CD4-positive, CD25-positive, alpha-beta regulatory T cell (primary cell): ENCODE measurements at places on chromosomes 2 and 18.

DNA sequence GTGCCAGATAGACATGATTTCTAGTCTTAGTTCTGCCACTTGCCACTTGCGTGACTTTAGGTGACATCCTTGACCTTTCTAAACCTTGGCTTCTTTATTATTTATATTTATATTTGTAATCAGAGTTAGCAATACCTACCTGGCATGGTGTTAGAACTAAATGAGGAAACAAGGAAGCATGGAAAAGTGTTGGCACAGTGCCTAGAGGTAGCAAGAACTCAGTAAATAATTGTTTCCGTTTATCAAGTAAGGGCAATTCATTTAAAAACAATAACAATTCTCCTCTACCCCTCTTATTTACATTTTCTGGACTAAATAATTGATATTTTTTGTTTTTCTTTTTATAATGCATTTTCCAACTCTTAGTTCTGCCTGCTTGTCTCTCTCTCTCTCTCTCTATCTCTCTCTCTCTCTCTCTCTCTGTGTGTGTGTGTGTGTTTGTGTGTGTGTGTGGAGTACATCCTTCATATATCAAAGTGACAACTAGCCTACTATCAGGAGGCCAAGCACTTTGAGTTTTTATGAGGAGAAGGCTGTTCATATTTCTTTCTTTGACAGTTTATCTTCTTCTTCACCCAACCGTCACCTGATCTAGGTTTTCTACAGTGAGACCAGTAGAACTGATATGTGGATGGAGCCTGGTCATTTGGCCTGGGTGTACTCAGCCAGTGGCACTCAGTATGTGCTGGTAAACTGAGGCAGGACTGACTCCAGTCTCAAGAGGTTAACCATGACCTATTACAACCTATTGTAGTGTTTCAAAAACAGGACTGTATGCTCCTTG lies 134.5 kb downstream of the LRRTM1 start:
- no peak for DNase-seq
- no peaks in the 10 kb centered on the region for H3K4me1 ChIP-seq
- H3K4me3 ChIP-seq, result no peak overlapping the region
- no peak overlapping the region for H3K27ac ChIP-seq
- no peaks in the 10 kb centered on the region for H3K27me3 ChIP-seq

GRCh38 chr2:190065839-190066238 lies 3.3 kb upstream of the MSTN start:
- peaks cover 2% of the 10 kb centered on the region for H3K27me3 ChIP-seq
- no peak overlapping the region for H3K27ac ChIP-seq
- no peaks in the 10 kb centered on the region for H3K36me3 ChIP-seq
- H3K4me1 ChIP-seq, result no peaks in the 10 kb centered on the region
- DNase-seq, result no peak

DNA sequence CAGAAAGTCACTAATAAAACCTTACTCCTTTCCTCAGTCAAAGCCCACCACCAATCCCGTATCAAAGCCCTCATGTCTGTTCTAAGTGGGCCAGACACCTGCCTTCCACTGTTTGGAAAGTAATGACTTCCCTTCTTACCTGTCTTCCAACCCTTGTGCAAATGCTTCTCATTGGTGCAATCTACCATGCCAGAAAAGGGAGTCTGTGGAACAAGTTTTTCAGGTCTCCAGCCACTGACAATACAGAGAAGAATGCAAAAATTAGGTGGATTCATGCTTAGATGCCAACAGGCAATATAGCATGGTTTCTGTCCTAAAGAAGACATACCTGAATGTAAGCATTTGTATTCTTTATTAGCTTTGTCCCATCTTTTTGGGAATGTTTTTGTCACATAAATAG lies 1140.6 kb upstream of the LRRTM1 start:
- H3K27me3 ChIP-seq, result no peaks in the 10 kb centered on the region
- H3K4me1 ChIP-seq, result no peaks in the 10 kb centered on the region
- H3K36me3 ChIP-seq, result no peaks in the 10 kb centered on the region
- no peak overlapping the region for H3K4me3 ChIP-seq
- H3K27ac ChIP-seq, result no peak overlapping the region

- peaks cover 23% of the 10 kb centered on the region for H3K36me3 ChIP-seq
- DNase-seq, result no peak
- H3K27me3 ChIP-seq, result no peaks in the 10 kb centered on the region
- peaks cover 28% of the 10 kb centered on the region for H3K4me1 ChIP-seq
- H3K4me3 ChIP-seq, result no peak overlapping the region
- H3K27ac ChIP-seq, result no peak overlapping the region
Observed at GRCh38 chr2:178485356-178485755, 5.1 kb downstream of the PLEKHA3 start.

GRCh38 chr2:3193443-3194330 lies 183.9 kb downstream of the EIPR1 start:
- no peaks in the 10 kb centered on the region for H3K4me1 ChIP-seq
- H3K36me3 ChIP-seq, result peaks cover 50% of the 10 kb centered on the region
- DNase-seq, result no peak
- no peaks in the 10 kb centered on the region for H3K27me3 ChIP-seq

DNA sequence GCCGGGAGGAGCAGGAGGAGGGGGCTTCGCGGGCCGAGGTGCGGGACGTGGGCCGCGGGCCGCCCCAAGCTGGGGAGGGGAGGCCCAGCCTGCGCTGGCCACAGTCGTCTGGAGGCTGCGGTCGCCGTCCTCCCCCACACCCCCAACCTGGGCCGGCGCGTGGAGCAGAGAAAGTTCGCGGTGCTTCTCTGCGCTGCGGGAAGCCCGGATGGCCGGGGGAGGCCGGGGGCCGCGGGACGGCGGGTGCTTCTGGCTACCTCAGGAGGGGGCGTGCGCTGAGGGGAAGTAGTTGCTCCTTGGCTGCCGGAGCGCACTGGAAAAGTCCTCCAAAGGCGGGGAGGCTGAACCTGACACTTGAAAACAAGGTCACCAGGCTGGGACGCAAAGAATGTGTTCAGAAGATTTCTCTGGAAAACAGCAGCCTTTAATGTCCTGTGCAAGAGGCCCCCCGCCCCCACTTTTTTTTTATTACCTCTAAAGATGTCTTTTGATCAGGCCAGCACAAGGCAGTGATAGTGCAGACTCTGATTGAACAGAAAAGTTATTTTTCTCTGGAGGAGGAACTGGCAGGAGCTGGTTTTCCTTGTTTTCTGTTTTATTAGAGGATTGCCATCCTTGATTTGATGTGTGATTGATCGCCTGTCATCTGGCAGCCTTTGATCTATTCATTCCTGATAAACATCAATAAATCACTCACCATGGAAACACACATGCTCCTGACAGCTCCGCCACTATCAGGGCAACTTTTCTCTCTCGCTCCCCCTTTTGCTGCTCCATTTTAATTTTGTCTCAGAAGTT lies 1.6 kb downstream of the TSHZ1 start:
- H3K27me3 ChIP-seq, result no peaks in the 10 kb centered on the region
- no peak overlapping the region for H3K27ac ChIP-seq
- H3K4me1 ChIP-seq, result peaks cover 50% of the 10 kb centered on the region
- H3K4me3 ChIP-seq, result peak overlapping the region; percentile 28

DNA sequence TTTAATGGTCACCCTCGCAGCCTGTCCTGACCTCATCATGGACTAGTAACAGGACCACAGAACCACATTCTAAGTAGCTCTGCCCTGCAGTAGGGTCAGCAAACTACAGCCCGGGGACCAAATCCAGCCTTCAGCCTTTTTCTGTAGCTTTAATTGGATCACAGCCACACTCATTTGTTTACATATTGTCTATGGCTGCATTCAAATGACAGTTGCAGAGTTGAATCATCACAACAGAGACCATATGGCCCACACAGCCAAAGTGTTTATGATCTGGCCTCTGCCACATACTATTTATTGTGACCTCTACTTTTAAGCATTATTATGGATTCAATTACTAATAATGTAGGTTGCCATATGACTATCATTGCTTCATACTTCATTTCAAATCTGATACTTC lies 47.7 kb downstream of the MAP3K19 start:
- no peak for DNase-seq
- no peaks in the 10 kb centered on the region for H3K36me3 ChIP-seq
- peaks cover 5% of the 10 kb centered on the region for H3K4me1 ChIP-seq
- no peak overlapping the region for H3K4me3 ChIP-seq
- no peaks in the 10 kb centered on the region for H3K27me3 ChIP-seq

DNA sequence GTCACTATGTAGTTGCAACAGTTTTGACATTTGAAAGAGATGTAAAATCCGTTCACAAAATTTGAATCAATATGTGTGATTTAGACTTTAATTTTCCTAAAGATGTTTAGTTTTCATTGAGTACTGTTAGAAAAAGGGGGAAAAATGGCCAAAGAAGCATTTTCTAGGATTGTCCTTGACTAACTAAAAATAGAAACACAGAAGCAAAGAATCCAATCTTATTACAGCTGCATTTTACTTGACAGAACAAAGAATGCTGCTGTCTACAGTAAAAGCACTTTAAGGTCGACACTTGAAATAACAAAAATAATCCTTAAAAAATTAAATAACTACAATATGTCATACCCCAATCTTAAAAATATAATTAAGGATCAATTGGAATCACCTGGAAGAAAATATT lies 48.9 kb downstream of the FRZB start:
- no peaks in the 10 kb centered on the region for H3K36me3 ChIP-seq
- no peaks in the 10 kb centered on the region for H3K4me1 ChIP-seq
- H3K4me3 ChIP-seq, result no peak overlapping the region
- no peaks in the 10 kb centered on the region for H3K27me3 ChIP-seq
- DNase-seq, result no peak

GRCh38 chr2:159879051-159879604 lies 81.1 kb upstream of the CD302 start:
- no peaks in the 10 kb centered on the region for H3K27me3 ChIP-seq
- peaks cover 67% of the 10 kb centered on the region for H3K36me3 ChIP-seq
- H3K4me1 ChIP-seq, result no peaks in the 10 kb centered on the region
- H3K4me3 ChIP-seq, result no peak overlapping the region
- DNase-seq, result peak; percentile 45

- peaks cover 26% of the 10 kb centered on the region for H3K4me1 ChIP-seq
- peaks cover 8% of the 10 kb centered on the region for H3K27me3 ChIP-seq
- no peaks in the 10 kb centered on the region for H3K36me3 ChIP-seq
- no peak overlapping the region for H3K4me3 ChIP-seq
Observed at GRCh38 chr2:232353096-232353495, 25.5 kb upstream of the ALPP start.

- H3K4me1 ChIP-seq, result no peaks in the 10 kb centered on the region
- no peak overlapping the region for H3K4me3 ChIP-seq
- no peaks in the 10 kb centered on the region for H3K27me3 ChIP-seq
Observed at GRCh38 chr2:215851082-215851481, 162.3 kb downstream of the MREG start.

DNA sequence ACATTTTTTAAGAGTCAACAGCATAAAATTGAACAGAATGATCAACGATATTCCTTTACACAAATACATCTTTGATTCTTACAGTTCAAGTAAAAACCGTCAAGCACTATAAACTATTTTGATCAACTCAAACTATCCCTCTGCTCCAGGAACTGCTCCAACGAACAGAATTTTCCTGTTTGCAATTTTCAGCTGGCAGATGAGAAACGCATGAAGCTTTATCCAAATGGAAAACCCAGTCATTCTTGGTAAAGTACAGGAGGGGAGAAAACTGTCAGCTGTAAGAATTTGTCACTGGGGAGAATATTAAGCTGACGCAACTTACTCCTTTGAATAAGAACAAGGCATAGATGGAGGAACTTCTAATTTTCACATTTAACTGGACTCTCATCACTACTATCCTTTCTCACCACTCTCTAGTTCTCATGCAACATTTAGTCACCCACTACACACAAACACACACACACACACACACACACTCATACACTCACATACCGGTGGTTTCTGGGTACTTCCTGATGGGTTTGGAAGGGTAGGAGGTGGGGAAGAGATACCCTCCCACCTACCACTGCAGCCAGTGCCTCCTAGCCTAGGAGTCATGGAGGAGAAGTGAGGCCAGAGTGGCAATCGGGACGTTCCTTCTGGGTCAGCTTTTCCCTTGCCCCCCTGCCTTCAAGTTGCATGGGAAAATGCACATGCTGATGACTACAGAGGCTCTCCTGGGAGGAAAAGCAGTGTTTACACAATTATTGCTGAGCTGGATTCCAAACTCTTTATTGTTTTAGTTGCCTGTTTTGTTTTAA lies 54.0 kb upstream of the SPATS2L start:
- no peaks in the 10 kb centered on the region for H3K36me3 ChIP-seq
- no peak overlapping the region for H3K27ac ChIP-seq
- H3K4me1 ChIP-seq, result no peaks in the 10 kb centered on the region
- no peak overlapping the region for H3K4me3 ChIP-seq
- no peaks in the 10 kb centered on the region for H3K27me3 ChIP-seq

- H3K27me3 ChIP-seq, result no peaks in the 10 kb centered on the region
- no peak for DNase-seq
- no peaks in the 10 kb centered on the region for H3K36me3 ChIP-seq
- no peak overlapping the region for H3K4me3 ChIP-seq
- H3K4me1 ChIP-seq, result no peaks in the 10 kb centered on the region
Observed at GRCh38 chr2:39455826-39456225, 18.7 kb upstream of the MAP4K3 start.

GRCh38 chr2:138703242-138703641 lies 76.9 kb downstream of the NXPH2 start:
- H3K27me3 ChIP-seq, result no peaks in the 10 kb centered on the region
- no peak overlapping the region for H3K4me3 ChIP-seq
- no peak overlapping the region for H3K27ac ChIP-seq

GRCh38 chr18:79910563-79911343 lies 40.7 kb downstream of the SLC66A2 start:
- H3K4me1 ChIP-seq, result no peaks in the 10 kb centered on the region
- no peak for DNase-seq
- no peaks in the 10 kb centered on the region for H3K27me3 ChIP-seq
- no peak overlapping the region for H3K4me3 ChIP-seq

DNA sequence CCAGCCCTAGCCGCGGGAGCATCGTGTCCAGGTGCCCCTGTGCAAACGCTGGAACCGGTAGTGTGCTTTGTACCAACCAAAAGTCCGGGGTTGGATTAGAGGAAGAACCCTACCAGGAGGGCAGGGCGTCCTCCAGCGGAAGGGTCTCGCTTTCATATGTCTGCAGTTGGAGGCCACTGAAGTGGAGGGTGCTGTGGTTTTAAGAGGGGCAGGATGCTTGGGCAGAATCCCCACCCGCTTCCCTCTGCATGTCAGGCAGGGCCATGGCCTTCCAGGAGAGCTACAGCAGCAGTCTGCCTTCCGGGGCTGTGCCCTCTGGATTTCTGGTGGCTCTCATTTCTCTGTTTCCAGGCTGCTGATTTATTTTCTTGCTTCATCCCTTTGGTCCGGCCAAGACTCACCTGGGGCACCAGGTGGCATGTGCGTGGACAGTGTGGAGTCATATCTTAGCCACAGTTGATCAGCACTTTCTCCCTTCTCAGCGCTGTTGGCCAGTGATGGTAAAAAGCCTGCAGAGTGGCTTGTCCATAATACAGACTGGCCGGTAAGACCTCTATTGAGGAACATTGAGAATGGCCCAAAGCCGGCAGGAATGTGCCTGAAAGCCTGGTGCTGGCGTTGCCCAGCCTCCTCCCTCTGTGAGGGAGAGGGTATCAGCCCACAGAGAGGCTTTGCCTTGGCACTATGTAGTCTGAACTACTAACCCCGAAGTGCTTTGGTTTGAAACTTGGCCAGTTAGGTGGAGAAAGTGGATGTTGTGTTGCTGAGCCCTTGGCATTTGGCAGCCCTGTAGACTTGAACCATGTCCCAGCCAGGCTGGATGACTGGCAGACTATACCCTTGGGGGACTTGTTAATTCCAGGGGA lies 1.8 kb downstream of the AGAP1 start:
- H3K27me3 ChIP-seq, result peaks cover 11% of the 10 kb centered on the region
- no peaks in the 10 kb centered on the region for H3K4me1 ChIP-seq
- H3K27ac ChIP-seq, result no peak overlapping the region
- no peak overlapping the region for H3K4me3 ChIP-seq
- no peaks in the 10 kb centered on the region for H3K36me3 ChIP-seq

- no peak for DNase-seq
- no peaks in the 10 kb centered on the region for H3K36me3 ChIP-seq
- H3K4me1 ChIP-seq, result no peaks in the 10 kb centered on the region
- peaks cover 5% of the 10 kb centered on the region for H3K27me3 ChIP-seq
- no peak overlapping the region for H3K27ac ChIP-seq
Observed at GRCh38 chr2:26438926-26439325, 37.2 kb downstream of the DRC1 start.
